Lower leg skin (tissue), 4 donors: ENCODE measurements at places on chromosomes 6 and 20.

GRCh38 chr6:52672412-52673025 is 1.6 kb downstream of the TMEM14A start:
- no peak for DNase-seq

- DNase-seq: no peak
These were observed 7.3 kb downstream of the DNTTIP1 start for GRCh38 chr20:45798935-45799642.

DNA sequence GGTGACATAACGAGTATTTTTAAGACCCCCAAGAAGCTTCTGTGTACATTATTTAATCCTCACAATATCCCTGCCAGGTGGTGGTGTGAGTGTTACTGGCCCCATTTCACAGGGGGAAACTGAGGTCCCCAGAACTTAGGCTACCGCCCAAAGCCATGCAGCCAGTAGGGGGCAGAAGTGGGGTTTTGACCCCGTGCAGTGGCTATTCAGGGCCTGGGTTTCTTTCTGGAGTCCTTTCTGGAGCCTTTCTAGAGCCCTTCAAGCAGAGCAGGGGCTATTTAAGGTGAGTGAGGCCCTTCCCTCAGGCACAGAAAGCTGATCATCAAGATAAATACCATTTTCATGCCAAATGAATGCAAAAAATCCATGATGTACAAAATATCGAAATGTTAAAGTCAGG is 59.0 kb downstream of the CTCFL start:
- DNase-seq: no peak

- DNase-seq: no peak
These were observed 17.9 kb downstream of the MAVS start for GRCh38 chr20:3864518-3864917.
